ENCODE measurements at places on chromosomes 5 and 9.

DNA sequence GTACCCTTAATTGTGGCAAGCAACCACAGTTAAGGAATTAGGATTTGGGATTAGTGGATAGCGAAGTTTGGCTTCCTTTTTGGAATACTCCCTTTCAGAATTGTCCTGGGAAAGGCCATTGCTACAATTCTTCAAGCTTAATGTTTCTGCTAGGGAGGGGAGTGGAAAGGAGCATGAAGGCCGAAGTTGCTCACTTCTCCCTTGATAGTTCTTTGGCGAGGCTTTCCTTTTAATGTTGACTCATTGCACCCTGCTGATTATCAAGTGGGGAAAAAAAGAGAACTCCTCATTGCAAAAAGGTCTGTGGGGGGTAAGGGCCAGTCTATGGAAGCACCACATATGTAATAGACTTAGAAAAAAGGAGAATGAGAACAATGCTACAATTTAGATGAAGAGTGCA lies 30.7 kb downstream of the GRIN3A start:
- no peak for DNase-seq

DNA sequence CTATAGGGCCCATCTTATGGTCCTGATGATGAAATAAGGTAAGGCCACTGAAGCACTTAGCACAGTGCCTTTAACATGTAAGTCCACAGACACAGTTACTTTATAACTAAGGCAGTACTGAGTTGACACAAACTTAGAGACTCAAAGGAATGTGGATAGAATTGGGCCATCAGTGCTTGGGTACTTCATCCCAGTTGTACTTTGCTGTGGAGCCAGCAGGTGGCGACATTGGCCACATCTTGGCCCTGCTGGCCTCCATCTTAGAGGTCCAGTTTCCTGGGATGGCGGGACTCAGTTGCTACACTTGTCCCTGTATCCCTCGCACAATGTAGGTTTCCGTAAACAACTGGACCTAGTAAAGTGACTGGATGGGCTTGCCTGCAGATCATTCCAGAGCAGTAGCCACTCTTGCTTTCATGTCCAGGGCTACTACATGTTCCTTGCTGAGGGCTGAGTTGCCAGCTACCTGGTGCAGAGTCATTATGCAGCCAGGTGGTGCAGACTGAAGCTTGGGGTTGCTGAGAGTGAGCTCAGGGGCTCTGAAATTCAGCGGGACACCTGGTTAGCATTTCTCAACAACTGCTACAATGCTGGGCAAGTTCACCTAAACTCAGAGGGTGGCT lies 10.6 kb downstream of the MTAP start:
- peak; percentile 89 for DNase-seq

- DNase-seq = no peak
These were observed 73.3 kb upstream of the TARS1 start for GRCh38 chr5:33367416-33367815.

DNA sequence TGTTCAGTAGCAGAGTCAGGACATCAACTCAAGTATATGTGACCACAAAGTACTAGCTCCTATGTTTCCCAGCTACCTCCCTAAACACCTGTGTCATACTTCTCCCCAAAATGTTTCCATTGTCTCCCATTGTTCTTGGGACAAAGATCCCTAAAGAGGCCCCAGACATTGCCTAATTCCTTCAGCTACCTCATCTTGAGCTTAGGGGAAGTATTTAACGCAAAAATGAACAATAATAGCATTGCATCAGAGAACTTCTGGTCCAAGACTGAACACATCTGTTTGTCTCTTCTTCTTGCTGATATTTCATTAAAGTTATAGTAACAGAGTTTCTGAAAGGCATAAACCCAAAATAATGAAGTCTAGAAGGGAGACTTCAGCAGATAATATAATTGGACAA lies 430.8 kb downstream of the MTRR start:
- DNase-seq = no peak

GRCh38 chr9:27933210-27934025 lies 360.1 kb upstream of the C9orf72 start:
- no peak for DNase-seq

DNA sequence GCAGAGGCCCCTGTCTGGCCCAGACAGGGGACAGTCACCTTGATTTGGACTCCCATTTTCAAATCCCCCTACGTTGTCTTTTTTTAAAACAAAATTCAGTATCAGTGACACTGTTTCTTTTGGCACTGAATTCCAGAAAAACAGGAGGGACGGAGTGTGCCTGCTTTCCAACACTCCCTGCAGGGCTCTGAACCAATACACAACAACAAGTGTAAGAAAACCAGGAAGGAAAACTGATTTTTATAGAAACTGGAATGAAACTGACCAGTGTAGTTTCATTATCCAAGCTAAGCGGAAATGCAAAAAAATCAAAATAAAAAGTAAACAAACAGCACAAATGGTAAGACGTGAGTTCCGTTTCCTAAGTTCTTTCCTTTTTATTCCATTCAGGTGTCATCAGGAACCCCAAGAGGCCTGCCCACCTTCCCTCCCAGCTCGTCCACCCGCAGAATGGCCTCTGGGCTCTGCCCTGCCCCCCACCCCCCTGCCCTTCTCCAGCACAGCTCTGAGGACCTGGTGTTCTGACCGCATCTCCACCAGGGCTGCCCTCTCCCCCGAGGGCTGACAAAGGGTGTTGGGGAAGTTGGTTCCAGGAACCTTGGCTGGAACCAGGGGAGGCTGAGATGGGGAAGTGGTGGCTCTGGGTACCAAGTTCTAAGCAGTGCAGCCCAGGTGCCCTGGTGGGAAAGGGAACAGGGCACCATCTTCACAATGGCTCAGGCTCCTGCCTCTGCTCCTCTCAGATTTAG lies 73.6 kb downstream of the PSD2 start:
- DNase-seq = no peak

DNA sequence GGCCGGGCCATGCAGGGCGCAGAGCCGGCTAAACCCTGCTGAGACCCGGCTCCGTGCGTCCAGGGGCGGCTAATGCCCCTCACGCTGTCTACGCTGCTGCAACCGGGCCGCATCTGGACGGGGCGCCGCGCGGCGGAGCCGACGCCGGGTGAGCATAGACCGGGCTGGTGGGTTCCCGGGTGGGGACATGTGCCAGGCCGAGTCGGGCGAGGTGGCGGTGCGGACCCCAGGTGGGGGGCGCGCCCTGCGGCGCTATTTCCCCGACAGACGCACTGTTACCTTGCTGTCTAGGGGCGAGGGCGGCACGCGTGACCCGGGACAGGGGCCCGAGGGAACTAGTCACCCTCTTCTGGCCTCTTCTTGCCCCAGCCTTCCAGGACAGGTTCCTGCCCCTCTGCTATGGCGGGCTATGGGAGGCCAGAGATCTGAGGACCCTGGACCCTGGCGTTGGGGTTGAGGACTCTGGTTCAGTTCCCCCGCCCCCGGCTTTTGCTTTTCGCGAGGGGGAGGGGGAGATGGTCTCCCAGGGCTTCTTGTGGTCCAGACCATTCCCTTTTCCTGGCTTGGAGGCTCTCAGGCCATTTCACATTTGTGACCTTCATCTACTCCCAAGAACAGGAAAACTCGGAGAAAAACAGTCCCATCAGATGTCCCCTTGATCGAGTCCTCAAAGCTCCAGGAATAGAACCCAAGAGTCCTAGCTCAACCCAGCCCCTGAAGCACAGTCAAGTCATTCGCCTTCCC lies 536 bp downstream of the SLC27A4 start:
- DNase-seq = no peak

DNA sequence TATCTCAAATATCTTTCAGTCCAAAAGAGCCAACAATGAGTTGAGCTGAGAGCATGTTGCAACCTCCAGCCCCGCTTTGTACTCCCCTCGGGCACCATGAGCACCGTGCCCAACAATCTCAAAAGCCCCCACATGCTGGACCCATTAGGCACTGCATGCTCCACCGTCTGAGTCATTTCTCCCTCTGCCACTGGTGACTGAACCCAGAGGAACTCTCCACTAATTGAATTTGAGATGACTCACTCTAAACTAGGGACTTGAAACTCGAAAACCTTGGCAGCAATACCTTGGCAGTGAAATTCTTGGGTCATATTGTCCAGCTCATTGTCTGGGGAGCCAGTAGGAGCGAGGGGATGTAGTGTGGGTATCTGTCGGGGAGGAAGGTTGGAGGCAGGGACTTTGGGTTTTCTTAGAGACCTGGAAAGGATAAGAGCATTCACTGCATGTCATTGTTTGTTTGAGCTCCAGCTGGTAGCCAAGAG lies 49.9 kb upstream of the SLIT3 start:
- peak; percentile 100 for DNase-seq

DNA sequence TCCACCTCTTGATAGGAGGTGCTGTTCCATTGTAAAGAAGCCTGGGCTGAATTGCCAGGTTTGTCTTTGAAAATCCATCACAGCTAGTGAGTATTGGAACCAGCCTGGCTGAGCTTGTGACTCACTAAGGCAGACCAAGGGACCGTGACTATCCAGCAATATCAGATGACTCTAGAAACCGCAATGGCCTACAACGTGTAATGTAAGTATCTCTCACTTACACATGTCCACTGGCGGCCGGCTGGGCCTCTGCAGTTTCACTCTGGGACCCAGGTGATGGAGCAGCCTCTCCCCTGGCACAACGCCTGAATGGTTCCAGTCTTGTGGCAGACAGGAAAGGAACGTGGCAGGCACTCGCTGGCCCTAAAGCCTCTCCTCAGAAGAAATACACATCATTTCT lies 3.1 kb upstream of the HRH2 start:
- no peak for DNase-seq

GRCh38 chr9:131347376-131348020 lies 46.4 kb upstream of the PRRC2B start:
- no peak for DNase-seq

DNA sequence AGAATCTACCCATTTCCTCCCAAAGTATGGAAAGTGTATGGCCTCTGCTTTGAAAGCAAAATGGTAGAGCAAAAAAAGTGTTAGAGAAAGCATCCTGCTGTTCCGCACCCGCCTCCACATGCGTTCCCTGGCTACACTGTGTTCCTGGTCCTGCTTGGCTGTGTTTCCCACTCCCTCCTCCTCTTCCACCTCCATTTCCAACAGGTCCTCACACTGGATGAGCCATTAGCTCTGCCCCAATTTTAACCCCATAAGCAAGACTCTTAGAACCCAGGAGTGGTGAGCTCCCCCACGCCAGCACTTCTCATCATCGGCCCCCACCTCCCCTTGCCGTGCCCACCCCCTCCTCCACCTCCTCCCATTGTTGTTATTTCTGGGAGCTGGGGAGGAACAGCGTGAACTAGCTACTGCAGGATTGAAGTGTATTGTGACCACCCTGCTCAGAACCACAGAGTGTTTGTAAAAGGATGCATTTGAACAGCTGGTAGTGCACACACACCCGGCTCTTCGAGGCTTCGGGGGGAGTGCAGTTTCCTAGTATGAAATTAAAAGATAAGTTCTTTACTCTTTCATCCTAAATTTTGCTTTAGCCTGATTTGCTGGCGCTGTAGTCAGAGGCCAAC lies 120.0 kb downstream of the PDZD2 start:
- no peak for DNase-seq

GRCh38 chr5:173236531-173237142 lies 1.6 kb upstream of the NKX2-5 start:
- DNase-seq = no peak

- DNase-seq = peak; percentile 88
These were observed 25.5 kb upstream of the STXBP1 start for GRCh38 chr9:127586537-127586936.

DNA sequence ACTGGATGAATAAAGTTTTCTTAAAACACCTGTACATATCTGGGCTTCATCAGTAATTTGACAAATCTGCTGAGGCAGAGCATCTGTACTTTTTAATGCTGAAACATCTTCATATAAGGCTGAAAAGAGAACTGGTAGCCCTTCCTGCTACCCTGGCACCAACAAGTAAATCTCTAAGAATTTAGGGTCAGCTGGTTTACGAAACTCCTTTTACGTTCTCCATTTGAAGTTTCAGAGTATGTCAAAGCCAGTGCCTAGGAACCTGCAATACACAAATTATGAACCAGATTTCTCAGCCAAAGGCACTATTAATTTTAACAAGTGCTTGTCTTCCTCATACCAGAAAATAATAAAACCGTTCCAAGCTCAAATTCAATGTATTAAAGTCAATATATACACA lies 3.8 kb downstream of the ZFAND5 start:
- DNase-seq = no peak

DNA sequence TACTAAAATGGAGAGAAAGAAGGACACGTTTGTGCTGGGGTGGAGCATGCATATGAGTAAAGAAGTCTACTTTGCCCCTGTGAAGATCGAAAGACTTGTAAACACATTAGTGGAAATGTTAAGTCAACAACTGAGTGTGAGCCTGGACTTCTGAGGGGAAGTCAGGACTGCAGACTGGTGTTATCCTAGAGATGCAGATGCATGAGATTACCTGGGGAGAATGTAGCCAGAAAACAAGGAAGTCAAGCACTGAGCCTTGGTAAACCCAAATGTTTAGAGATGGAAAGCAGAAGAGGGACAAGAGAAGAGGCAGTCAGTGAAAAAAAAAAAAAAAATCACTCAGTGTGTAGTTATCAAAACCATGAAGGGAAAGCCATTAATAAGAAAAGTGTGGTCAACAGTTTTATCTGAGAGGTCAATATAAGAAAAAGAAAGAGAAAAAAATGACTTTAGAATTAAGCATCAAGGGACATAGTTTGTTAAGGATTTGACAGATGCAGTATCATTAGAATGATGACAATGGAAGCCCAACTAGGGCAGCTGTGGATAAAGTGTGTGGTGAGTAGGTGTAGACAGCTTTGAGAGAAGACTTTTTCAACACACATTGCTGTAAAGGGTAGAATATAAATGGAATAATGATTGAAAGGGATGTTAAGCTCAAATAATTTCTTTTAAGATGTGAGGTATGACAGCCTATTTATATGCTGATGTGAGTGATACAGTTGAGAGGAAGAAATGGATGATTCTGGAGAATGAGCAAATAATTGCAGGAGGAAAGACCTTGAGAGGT lies 22.2 kb downstream of the JAKMIP2 start:
- DNase-seq = no peak

DNA sequence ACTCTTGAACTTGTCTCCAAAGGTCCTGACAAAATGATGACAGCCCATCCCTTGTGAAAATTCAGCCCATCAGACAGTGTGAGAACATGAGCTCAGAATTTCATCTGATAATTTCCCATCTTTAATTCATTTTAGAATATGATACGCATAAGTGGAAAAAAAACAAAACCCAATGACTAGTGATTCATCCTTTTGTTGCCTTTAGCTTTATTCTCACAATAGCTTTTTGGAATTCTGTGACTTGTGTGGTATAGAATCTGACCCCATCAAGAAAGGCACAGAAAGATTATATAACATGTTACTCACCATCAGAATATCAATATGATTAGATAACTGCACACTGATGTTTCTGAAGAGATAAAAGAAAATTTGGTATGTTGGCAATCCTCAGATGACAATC lies 16.1 kb upstream of the TMED7 start:
- DNase-seq = peak; percentile 48

GRCh38 chr5:23012842-23013241 lies 159.7 kb upstream of the CDH12 start:
- no peak for DNase-seq

GRCh38 chr5:40798801-40799210 lies 632 bp upstream of the PRKAA1 start:
- DNase-seq = peak; percentile 89
